ENCODE measurements at places on chromosomes 7 and 10.

DNA sequence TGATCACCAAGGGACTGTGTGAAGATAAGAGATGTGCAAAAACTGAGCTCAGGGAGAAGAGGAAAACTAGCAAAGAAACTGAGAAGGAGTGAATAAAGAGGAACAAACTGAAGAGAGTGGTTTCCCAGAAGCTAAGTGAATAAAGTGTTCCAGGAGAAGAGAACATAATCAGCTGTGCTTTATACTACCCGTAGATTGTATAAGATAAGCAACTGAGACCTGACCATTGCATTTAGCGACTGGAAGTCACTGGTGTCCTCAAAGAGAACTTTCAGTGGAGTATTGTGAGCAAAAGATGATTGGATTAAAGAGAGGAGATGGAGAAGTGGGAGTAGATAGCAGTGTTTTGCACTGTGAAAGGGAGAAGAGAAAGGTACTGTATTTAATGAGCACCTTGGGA lies 14.6 kb downstream of the PHTF2 start:
- DNase-seq: no peak

- no peak for DNase-seq
Observed at GRCh38 chr10:133355266-133355665, 2.6 kb downstream of the FUOM start.

DNA sequence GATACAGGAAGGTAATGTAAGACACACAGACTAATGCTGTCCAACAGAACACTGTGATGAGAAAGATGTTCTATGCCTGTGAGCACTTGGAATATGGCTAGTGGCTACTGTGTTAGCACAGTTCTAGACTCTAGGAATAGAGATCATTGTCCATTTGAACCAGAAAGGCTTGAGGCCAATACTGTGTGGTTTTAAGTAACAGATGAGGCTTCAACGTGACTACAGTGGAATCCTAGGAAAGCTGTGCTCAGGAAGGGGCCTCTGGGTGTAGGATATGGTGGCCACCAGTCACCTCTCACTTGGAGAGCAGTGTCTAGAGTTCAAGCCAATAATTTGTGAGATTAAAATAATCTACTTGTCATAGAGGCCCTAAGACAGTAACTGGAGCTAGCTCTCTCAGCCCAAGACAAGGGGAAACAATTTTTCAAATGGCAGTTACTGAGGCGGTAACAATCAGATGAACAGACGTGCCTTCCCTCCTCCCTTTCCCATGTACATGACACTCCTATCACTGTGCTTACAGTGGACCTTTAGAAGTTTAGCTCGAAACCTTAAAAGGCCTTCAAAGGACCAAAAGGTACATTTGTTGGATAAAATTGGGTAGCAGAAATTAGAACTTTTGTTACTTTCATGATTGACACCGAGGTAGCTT lies 10.2 kb downstream of the ZDHHC16 start:
- DNase-seq: no peak

DNA sequence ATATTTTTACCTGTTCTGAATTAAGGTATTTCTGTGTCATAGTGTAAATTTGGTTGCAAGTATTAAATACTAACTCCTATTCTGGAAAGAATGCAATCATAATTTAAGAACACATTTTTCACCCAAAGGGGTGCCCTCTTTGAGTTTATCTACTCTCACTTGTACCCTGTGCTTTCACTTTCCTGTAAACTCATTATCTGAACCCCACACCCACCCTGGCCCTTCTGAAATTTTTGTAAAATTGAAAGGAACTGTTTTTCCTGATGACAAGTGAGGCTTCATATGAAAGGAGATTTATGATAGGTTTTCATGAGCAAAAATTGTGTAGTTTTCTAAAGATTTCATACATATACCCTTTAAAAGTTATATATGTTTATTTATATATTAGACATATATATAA lies 134.5 kb downstream of the WNT2 start:
- no peak for DNase-seq

GRCh38 chr7:5497295-5498103 lies 73.9 kb upstream of the TNRC18 start:
- no peak for DNase-seq

DNA sequence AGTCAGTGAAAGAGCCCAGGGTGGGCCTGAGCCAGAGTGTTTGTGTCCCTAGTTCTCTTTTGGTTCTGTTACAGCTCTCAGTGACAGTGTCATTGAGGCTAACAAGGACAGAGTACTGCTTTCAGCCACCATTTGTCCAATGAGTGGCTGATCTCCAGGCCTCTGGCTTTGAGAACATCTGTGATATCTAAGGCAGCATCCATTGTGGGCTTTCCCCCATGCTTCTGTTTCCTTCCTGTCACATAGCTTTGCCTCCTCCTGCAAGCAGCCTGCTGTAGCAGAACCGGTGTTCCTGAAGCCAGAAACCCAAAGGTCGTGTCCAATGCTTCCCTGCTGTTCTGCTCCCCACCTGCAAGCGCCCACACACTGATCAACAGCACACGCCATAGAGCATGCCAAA lies 68.4 kb downstream of the IKZF1 start:
- DNase-seq: no peak

DNA sequence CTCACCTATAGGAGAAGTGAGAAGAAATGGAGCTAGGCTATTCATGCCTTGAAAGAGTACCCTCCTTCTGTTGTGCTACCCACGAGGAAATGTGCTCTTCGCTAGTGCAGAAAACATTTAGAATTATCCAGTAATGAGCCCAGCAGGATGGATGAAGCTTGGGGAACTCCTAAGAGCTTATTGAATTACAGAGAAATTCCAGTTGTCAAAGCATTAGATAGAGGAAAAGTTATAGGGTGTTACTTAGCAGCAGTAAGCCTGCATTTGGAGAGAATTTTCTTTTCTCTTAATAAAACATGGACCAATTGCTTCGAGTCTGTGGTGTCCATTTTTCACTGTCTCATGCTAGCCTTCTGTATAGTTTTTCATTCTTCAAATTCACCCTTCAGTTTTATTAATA lies 5.0 kb downstream of the R3HCC1L start:
- no peak for DNase-seq

DNA sequence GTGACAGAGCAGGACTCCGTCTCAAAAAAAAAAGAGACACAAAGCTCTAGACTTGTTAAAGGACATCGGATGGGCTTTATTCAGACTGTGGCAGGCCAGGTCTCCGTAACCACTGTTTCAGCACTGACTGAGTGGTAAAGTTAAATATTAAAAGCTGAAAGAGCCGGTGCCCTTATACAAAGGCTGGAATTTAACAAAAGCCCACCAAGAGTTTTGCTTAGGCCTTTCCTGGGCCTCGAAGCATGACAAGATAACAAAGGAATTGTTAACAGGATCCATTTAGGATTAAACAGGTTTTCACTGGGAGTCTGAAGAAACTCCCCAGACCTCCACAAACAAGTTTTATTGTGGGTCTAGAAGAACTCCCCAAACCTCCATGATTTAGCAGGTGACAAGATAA lies 727.8 kb downstream of the TYW1 start:
- no peak for DNase-seq

DNA sequence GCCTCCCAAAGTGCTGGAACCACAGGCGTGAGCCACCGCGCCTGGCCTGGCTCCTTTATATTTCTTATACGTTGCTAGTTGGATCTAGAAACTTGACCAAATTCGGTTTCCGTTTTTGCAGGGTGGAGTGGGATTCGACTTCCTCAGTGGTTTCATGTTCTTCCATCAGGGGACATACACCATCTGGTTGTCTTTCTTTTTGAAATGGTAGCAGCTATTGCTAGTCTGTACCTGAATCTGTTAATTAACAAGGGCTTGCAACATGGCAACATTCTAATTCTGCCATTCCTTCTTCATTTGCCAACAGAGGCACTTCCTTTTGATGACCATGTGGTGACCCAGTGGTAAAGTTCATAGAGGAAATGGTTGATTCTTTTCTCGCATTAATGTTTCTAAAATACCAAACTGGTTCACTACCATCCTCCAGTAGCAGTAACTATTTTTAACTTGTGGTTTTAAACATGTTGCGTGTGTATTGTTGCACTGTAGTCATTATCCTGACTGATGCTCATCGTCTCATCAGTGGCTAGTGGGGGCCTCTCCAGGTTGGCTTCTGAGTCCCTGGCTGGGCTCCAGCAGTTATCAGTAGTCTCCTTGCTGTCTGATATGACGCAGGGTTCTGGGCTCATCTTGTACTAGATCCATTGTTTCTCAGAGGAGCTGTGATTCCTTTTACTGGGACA lies 159.2 kb downstream of the RGS10 start:
- no peak for DNase-seq

GRCh38 chr10:82452046-82452445 lies 577.1 kb downstream of the NRG3 start:
- DNase-seq: no peak

DNA sequence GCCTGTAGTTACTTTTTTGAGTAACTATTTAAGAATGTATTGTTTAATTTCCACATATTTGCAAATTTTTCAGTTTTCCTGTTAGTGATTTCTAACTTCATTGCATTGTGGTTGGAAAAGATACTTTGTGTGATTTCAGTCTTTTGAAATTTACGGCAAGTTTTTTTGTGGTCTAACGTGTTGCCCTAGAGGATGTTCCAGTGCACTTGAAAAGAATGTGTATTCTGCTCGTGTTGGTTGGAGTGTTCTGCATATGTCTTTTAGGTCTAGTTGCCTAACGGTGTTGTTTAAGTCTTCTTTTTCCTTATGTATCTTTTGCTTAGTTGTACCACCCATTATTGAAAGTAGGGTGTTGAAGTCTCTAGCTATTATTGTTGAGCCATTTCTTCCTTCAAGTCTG lies 59.7 kb downstream of the LCOR start:
- DNase-seq: no peak

- DNase-seq: no peak
Observed at GRCh38 chr10:117574498-117575146, 32.1 kb downstream of the EMX2 start.

GRCh38 chr7:22664988-22665798 lies 61.8 kb upstream of the IL6 start:
- no peak for DNase-seq

- DNase-seq: no peak
Observed at GRCh38 chr7:6476596-6477317, 29.0 kb upstream of the DAGLB start.

GRCh38 chr7:74199551-74200355 lies 10.1 kb upstream of the LAT2 start:
- DNase-seq: no peak

- DNase-seq: no peak
Observed at GRCh38 chr7:64101126-64101942, 56.1 kb downstream of the ZNF727 start.

GRCh38 chr10:77987671-77988255 lies 41.6 kb downstream of the POLR3A start:
- DNase-seq: no peak

DNA sequence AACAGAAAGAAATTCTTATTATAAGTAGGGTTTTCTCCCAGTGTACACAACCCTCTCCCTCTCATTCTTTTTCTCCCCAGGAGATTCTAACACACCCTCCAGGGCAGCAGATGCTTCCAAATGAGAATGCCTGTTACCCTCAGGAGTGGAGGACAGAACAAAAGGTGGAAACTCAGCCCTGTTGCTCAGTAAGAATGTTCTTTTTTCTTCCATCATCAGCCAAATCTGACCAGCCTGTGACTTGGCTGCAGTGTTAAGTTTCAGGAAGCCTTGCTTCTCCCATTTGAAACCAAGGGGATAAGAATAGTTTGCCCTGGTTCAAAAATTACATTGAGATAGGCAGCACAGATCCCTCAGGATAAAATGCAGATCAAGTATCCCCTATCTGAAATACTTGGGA lies 77.5 kb upstream of the EEPD1 start:
- DNase-seq: no peak

DNA sequence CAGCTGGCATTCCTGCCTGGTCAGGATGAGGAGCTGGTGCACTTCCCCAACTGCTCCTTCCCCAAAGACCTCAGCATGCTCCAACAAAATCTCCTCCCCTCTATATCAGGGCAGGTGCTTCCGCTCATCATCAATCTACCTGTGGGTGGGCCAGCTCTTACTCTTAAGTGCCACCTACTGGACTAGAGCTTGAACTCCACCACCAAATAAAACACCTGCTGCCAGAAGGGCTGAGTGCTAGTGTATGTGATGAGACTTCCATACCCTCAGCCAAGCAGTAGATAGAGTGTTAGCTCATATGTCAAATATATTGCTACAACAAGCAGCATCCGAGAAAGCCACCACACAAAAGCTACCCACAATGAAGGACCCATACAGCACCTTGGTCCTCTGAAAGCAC lies 264.3 kb downstream of the RNLS start:
- no peak for DNase-seq

- DNase-seq: no peak
Observed at GRCh38 chr7:70512144-70512543, 619.8 kb upstream of the GALNT17 start.

DNA sequence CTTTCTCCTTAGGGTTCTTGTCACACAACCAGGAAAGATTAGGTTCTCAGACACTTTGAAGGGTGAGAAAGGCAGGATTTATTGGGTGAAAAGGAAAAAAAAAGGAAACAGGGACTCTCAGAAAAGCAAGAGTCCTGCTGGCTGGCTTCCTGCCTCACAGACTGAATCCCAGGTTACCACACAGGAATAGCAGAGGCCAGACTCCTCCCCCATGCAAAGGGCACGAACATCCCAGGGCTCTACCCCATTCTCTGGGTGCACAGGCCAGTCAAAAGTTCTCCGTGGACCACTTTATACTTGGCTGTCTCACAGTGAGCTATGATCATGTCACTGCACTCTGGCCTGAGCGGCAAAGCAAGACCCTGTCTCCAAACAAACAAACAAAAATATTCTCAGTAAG lies 42.6 kb downstream of the HOXA1 start:
- DNase-seq: no peak

- DNase-seq: no peak
Observed at GRCh38 chr7:84629216-84629615, 434.6 kb upstream of the SEMA3A start.

GRCh38 chr10:103492655-103493261 lies 747 bp upstream of the NEURL1 start:
- no peak for DNase-seq

DNA sequence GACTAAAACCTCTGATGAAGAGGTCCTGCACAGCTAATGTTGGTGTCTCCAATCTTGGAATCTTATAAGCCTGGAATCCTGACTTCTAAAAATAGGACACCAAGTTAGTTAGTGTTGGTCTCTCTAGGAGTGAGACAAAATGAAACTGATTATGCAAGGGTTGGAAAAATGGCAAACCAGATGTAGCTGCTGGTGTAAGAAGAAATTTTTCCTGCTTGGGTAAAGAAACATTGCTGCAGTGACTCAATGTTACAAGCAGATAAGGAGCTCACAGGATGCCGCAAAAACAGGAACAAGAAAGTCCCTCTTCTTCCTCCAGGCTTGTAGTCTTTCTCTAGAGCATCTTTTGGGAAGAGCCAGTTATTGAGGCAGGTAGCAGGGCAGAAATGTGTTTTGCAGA lies 449.0 kb downstream of the ETV1 start:
- DNase-seq: no peak

DNA sequence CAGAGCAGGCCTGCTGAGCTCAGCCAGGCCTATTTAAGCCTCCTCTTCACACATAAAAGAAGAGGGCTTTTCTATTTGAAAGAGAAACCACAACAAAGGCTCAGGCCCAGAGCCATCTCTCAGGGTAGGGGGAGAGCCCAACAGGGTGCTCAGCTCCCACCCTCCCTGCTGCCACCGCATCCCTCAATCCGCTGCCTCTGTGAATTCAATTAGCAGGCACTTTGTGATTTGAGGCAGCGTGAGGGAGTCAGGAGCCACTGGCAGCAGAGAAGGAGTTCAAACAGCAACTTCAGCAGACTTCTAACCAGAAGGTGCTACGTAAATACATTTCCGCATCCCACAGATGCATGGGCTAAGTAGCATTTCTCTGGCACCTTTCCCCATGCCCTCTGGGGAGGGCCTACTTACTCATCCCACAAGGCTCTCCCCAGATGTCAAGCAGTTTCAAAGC lies 45.2 kb downstream of the LRRC20 start:
- no peak for DNase-seq
